ENCODE measurements at places on chromosomes 12 and 14.

GRCh38 chr14:78450669-78451318 is 280.6 kb downstream of the NRXN3 start:
- DNase-seq = no peak

- DNase-seq = no peak
These were observed 933.8 kb downstream of the TMEM121 start for GRCh38 chr14:106459971-106460730.

- DNase-seq = no peak
These were observed 21.8 kb upstream of the KLRD1 start for GRCh38 chr12:10285919-10286318.

DNA sequence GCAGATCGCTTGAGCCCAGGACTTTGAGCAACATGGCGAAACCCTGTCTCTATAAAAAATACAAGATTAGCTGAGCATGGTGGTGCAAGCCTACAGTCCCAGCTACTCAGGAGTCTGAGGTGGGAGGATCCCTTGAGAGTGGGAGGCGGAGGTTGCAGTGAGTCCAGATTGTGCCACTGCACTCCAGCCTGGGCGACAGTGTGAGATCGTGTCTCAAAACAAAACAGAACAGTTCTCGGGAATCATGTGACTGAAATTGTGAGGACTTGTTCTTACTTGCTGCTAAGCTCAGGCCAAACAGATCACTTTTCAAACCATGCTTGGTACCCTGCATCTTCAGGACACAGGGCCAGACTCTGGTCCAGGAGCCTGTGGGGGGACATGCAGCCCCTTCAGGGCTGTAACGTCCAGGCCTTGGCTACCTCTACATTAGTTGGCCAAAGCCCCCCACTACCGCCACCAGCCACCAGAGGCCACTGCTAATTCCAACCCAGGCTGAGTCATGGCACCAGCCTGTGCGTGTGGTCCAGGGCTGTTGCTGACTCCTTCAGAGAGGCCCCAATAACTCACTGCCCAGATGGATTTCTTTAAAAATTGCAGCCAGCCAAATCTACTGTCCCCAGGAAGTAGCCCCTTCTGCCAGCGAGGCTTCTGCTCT is 33.4 kb upstream of the SYNDIG1L start:
- no peak for DNase-seq

- DNase-seq = no peak
These were observed 117.6 kb upstream of the MGAT4C start for GRCh38 chr12:86373813-86374212.

DNA sequence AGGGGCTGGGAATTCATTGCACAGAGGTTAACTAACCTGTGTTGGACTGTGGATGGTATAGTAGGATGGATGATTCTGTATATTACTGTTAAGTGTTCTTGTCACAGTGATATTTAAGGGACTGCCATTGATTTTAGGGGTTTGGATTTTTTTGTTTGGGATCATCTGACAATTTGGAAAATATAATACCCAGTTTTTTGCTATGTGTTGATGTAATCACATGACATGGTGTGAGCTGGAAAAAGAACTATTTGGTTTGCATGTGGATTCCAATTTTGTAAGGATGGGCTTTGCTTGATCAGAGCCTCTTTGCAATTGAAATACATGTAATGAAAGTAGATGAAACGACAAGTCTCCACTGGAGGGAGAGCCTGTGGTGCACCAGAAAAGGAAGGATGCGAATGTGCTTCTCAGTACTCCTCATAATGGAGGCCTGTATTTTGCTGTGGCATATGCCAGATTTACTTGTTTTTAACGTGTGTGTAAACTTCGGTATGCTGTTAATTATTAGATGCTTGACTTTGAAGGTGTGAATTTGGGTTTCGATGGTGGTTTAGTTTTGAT is 2.7 kb downstream of the DYRK2 start:
- no peak for DNase-seq

DNA sequence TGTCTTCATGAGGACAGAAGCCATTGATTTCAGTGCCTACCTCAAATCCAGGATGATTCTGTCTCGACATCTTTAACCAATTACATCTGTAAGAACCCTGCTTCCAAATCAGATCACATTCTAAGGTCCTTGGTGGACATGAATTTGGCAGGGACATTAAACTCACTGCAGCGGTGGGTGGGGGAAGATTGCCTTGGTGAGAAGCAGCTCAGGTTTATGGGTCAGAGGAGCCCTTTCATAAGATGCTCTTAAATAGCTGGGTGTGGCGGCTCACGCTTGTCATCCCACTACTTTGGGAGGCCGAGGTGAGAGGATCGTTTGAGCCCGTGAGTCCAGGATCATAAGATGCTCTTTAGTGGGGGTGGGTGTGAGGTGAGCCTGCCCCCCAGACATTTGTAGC is 42.9 kb downstream of the ELK3 start:
- no peak for DNase-seq

Data from NCI-H1417 treated with DMSO at 0.1 percent for 48 hours (cell line).